ENCODE measurements at places on chromosomes 1 and 21.

DNA sequence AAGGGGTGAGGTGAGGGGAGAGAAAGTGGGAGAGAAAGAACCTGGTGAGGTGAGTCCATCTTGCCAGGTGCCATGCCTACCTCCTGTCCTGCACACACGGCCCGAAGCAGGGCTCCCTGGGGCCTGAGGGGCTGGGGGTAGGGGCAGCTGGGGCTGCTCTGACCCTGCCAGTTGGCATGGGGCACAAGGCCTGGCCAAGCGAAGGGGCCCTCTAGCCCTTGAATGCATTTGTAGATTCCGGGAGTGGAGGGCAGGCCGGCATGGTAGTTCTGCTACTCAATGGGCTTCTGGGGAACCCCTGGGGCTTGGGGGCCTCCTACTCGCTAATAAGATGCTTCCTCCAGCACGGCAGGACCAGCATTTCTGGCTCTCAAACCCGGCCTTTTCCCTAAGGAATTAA is 3.6 kb upstream of the PRDM16 start:
- no peak for DNase-seq

- no peak for DNase-seq
Measured at GRCh38 chr1:202203238-202204039, 9.8 kb downstream of the LGR6 start.

DNA sequence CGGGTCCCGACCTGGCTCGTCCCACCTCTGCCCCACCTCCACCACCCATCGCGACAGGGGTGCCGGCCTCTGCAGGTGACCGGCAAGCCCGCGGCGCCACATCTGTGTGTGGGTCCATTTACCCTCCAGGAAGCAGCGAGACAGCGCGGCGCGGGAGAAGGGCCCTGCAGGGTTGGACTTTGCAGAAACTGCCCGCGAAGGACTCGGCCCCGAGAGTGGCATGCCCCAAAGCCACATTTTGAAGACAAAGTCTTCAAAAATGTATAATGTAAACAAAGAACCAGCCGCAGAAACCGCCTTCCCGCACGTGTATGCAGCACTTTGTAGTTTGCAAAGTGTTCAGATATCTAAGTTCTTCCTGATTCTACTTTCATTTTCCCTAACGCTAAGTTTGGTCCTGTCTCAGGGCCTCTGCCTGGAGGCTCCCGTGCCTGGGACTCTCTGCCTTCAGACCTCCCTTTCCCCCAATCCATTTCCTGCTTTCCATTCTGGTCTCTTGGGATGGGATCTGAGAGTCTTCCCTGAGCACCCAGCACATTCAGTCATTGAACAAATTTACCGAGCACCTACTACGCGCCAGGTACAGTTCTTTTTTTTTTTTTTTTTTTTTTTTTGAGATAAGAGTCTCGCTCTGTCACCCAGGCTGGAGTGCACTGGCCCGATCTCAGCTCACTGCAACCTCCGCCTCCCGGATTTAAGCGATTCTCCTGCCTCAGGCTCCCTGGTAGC is 524 bp upstream of the TMCO4 start:
- DNase-seq = peak; percentile 39

DNA sequence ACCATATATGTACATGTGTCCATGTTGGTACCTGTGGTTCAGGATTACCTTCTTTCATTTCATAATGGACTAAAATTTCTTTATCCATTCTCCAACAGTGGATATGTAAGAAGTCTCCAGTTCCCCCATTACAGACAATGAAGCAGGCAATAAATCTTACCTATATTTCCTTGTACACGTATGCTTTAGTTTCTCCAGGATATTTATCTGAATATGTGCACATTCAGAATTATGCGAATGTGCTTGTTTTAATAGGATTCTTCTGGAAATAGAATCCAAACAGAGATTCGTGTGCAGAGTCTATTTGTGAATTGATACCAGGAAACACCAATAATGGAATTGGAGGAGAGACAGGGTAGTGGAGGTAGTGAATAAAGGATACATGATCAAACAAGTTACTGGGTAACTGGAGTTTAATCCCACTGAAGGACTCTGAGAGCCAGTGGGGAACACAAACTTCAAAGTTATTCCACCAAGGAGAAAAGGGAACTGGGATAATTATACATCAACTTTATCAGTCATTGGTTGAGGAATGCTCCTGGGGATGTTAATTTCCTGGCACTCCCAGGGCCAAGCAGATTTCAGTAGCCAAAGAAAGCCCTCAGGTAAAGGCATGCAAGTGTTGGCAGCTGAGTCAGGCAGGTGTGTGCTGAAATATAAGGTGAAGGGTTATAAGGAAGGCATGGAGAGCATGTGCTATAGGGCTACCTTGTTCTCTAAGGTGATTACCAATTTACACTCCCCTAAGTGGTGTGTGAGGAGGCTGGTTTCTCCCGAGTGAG is 374.9 kb upstream of the PBX1 start:
- no peak for DNase-seq

DNA sequence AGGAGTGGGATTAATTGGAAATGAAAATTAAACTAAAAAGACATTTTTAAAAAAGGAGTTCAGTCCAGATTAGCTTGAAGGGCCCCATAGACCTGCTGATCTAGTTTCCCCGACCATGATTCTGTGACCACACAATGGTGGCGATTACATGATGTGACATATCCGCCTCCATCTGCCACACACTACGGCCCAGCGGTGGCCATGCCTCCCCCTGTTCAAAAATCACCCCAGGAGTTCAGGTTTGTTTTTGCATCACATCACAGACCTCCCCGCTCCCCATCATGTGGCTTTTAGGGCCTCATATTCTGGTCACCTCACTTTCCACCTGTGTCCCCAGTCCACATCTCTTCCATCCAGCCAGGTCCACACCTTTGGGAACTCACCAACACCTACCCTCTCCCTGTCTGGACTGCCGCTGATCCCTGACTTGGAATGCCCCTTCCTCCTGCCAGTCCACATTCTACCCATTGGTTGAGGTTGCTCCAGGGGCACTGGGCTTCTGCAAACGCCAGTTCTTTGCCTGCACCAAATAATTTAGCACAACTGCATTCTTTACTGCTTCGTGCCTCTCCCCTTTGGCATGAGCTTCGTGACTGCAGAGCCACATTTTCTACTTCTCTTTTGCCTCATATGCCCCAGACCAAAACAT is 38.9 kb downstream of the CD247 start:
- no peak for DNase-seq

DNA sequence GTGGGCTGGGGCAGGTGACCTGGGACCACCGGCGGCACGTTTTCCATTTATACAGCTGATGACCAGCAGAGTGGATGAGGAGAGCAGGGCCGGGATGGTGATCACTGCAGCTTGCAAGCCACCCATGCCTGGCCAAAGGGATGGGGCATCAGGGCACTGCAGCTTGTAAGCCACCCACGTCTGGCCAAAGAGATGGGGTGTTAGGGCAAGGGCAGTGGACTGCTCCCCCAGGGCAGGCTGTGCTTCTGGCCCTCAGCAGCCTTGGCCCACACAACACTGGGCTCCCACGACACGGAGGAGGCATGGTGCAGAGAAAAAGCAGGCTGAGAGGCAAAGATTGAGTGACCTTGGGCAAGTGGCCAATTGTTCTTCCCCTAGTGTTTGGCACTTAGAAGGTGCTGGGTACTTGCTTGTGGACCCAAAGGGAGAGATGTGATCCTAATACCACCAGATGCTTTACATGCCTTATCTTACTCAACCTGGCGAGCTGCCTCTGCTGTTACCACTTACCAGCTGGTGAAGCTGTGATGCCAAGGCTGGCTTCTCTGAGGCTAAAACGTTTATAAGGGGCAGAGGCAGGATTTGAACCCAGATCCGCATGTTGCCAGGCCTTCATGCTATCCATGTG is 48.3 kb downstream of the TRIM62 start:
- DNase-seq = no peak

DNA sequence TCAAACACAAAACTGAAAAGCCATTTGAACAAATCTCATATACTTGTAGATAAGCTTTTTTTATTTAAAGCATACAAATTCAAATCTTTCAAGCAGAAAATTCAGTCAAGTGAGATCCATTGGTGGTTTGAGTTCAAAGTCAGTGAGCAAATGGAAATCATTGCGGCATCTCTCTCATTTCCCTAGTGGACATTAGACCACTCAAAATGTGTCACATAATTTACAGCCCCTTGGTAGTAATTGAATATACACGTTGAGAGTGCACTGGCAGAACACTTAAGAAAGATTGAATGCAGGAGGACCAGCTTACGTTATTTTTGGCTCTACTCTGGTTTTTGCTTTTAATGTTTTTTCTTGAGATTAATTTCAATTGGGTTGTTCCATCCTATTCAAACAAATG is 633.7 kb downstream of the USP25 start:
- DNase-seq = no peak

DNA sequence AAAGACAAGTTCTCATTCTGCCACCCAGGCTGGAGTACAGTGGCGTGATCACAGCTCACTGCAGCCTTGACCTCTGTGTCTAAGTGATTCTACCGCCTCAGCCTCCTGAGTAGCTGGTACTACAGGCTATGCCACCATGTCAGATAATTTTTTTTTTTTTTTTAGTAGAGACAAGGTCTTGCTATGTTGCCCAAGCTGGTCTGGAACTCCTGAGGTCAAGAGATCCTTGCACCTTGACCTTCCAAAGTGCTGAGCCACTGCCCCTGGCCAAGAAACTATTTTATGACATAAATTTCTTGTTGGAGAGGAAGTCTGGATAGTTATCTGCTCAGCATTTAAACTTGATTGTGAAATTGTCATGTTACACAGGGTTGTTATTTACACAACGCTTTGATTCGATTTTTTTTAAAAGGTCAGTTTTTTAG is 2.1 kb downstream of the SCCPDH start:
- no peak for DNase-seq

DNA sequence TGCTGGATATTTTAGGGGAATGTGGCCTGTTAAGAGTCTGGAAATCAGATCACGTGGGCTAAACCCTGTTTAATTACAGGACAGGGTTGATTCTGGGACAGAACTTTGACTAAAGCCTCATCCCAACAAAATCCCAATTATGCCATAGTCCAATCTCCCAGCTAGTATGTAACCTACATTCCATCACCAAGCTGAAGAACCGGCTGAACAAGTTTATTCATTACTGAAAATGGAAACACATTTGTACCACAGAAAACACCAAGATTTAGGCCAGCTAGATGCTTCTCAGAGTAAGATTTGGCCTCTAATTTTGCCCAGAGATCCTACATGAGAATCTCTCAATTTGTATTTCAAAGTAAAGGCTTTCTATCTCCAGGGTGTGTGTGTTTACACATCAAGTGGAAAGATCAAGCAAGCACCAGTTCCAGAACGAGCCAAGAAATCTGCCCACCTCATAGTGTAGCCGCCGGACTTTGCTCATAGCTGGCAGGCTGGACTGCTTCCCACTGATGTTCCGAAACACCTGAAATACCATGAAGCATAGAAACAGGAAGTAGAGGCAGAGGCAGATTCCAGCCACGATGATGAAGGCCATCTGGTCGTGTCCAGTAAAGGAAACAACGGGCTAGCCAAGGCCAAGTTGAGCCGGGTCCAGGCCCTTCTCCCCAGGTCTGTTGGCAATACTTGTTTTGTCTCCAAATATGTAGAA is 86.8 kb downstream of the WLS start:
- no peak for DNase-seq

- no peak for DNase-seq
Measured at GRCh38 chr1:101497881-101498559, 261.2 kb downstream of the S1PR1 start.

- DNase-seq = no peak
Measured at GRCh38 chr1:161836018-161836417, 69.9 kb downstream of the ATF6 start.

- DNase-seq = no peak
Measured at GRCh38 chr1:184033711-184034167, 3.8 kb downstream of the COLGALT2 start.

- DNase-seq = no peak
Measured at GRCh38 chr1:76006234-76006633, 68.3 kb upstream of the ST6GALNAC3 start.

- no peak for DNase-seq
Measured at GRCh38 chr1:222665964-222666363, 46.3 kb downstream of the AIDA start.

- no peak for DNase-seq
Measured at GRCh38 chr1:221625026-221625425, 116.9 kb downstream of the DUSP10 start.

DNA sequence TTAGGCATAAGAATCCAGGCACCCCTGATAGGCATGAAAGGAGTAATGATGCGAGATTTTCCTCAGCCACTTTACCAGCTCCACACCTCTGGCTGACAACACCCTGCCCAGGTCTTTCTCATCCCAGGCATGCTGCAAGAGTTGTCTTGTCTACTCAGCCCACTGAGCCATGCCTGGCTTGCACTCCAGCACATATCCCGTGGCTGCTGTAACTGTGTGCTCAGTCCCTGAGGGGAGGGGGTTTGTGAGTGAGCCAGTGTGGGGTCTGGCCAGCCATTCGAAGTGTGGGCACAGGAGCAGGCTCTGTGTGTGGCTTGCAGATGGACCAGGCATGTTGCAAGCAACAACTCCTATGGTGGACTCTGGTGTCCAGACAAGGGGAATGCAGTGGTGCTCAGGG is 529.6 kb downstream of the ADGRL2 start:
- no peak for DNase-seq

DNA sequence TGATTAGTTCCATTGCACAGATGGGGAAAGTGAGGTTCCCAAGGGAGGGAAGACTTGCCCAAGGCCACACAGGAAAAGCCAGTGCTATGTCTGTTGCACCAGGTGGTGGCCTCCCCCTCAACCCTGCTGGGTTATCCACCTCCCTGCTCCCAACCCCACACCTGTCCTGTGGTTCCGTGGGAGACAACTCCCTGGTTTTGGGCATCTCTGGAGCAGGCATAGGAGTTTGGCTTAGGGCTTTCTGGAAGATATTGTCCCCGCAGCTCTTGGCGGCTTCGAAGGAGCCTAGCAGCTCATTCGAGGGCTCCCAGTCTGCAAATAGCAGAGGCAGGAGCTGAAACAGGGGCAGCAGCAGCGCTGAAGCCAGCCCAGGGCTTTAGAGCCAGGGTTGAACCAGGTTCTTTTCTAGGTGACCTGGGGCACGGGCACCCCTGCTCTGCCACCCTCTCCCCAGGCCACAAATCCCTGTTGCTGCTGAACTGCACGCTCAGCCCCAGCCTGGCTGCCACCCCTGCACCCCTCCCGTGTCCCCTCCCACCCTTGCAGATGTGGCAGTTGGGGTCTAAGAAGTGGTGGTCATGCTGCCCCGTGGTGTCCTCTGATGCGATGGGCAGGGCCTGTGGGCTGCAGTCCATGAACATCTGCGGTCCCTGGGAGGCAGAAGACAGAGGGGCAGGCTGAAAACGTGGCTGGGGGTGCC is 22.1 kb downstream of the SPOCD1 start:
- DNase-seq = no peak

- DNase-seq = no peak
Measured at GRCh38 chr1:15796086-15796462, 11.4 kb downstream of the UQCRHL start.

- no peak for DNase-seq
Measured at GRCh38 chr21:31668651-31669491, 9.4 kb downstream of the SOD1 start.

DNA sequence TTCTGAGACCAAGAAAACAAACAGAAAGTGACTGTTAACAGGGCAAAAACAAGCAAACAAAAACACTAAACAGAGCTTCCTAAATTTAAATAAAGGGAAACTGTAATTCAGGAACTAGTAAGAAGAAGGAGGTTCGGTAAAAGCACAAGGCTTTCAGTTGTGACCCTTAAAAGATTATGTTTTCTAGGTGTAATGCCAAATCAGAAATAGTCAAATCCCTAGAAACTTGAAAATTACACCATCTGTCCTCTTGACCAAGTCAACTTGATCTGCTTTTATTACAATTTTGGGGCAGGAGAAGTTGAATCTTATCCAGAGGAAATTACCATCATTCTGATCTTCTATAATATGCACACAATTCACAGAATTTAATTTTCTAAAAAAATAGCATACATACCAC is 754.0 kb upstream of the ADGRL4 start:
- no peak for DNase-seq

- DNase-seq = no peak
Measured at GRCh38 chr1:20411196-20411980, 74.6 kb downstream of the CAMK2N1 start.
